ENCODE measurements at places on chromosomes 1 and 21.

GRCh38 chr1:192190066-192190465, 31.8 kb downstream of the RGS18 start:
- no peak for DNase-seq

GRCh38 chr1:75083848-75084514, 50.2 kb upstream of the LHX8 start:
- no peak for DNase-seq

- no peak for DNase-seq
Observed at GRCh38 chr21:33238146-33238545, 8.4 kb downstream of the IFNAR2 start.

DNA sequence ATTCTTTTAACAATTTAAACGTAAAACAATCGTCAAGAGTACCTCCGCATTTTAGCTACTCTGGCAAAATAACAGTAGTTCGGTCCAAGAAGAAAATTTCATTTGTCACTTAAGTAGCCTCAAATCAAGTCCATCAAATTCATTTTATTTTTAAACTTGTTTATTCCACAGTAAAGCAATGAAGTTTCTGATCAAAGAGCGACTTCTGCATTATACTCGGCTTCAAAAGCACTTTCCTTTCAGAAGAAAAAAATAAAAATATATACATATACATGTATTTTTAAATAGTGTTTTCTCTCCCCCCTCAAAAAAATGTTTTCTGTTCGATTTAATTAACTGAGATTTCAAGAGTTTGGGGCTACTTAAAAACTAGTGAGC, 115.0 kb downstream of the RERE start:
- DNase-seq = no peak

- no peak for DNase-seq
Observed at GRCh38 chr1:224739303-224739996, 123.3 kb downstream of the CNIH3 start.

DNA sequence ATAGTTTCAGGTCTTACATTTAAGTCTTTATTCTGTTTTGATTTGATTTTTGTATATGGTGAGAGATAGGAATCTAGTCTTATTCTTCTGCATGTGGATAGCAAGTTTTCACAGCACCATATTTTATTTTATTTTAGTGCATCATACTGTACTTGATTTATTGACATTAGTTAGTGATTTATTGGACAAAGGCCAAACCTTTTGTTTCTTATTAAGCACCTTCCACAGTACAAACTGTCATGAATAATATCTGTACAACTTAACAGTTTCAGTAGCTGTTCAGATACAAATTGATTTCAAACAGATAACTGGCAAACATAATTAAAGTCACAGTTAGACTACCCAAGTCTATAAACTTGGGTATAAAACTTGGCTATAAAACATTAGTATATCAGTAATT, 15.8 kb downstream of the CD1D start:
- DNase-seq = no peak

- DNase-seq = no peak
Observed at GRCh38 chr21:25515484-25516405, 91.5 kb downstream of the MRPL39 start.
